ENCODE measurements at places on chromosomes 1 and 21.

GRCh38 chr1:15066191-15066590 lies 87.4 kb upstream of the TMEM51 start:
- no peak for DNase-seq

GRCh38 chr1:40595623-40596022 lies 64.2 kb downstream of the ZNF684 start:
- no peak for DNase-seq

DNA sequence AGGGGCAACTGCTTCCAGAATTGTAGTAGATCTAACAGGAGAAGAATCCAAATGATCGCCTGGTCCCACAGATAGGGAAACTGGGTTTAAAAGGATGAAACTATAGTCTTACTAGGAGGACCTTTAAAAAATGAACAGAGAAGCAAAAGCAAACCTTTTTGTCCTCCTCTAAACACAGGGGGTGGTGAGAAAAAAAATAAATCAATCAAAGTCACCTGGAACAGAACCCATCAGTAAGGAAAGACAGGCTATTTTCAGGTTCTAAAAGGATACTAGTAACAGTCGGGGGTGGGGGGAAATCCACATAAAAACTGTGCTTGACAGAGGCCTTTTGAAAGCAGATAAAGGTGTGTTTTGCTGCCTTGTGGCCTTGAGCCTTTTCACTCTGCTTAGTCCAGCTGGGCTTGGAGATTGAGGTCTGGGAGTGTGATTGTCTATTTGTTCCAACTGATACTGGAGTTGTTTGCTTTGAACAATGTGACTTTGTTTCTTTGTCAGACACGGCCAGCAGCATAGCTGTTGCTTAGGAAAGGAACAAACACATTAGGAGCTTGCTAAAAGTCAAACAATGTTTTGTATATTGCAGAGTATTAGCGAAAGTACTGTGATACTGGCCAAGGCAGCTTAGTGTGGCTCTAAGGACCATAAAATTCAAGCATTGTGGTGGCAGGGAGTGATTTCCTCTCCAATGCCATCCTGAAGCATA lies 141.1 kb upstream of the IRF2BP2 start:
- DNase-seq, result no peak

GRCh38 chr1:17214876-17215544 lies 10.1 kb downstream of the PADI1 start:
- no peak for DNase-seq

- no peak for DNase-seq
These were observed 1279.6 kb downstream of the KCNT2 start for GRCh38 chr1:195328681-195329080.

DNA sequence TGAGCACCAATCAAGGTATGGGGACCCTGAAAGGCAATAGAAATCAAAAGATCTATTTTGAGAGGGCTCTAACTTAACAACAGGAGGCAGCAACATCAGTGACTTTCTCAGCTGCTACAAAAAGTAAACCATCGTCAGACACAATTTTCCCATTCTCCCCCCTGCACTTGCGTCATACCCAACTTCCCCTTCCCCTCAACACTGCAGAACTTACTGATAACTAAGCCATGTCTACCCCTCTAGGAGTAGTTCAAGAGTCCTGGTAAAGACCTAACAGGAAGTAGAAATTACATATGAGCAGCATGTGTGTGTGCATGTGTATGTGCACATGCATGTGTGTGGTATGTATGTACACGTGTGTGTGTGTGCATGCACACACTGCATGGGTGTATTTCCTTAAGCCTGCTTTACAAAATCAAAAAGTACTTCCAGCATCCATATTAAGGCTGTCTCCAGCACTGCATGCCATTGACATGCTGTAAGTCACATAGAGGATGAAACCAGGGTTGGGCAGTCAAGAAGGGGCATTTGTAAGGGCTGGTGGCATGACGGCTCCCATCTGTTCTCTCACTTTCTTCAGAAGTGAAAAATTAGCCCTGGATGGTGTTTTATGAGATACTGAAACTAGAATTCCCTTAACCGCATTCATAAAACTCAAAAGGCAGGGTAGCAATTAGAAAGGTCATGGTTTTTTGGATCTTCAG lies 460.1 kb upstream of the RUNX1 start:
- DNase-seq, result no peak
